ENCODE measurements at places on chromosomes 3 and 15. TPM values are rescaled to one million over a fixed set of nuclear protein-coding genes. Genes with fewer than 3 reads are reported as not detected.

DUOXA2 gene
- total RNA-seq: not detected

MOBP gene
- total RNA-seq: not detected

LIPH gene
- total RNA-seq: 27.5 TPM

LINGO1 gene
- total RNA-seq: 3.0 TPM

DNA sequence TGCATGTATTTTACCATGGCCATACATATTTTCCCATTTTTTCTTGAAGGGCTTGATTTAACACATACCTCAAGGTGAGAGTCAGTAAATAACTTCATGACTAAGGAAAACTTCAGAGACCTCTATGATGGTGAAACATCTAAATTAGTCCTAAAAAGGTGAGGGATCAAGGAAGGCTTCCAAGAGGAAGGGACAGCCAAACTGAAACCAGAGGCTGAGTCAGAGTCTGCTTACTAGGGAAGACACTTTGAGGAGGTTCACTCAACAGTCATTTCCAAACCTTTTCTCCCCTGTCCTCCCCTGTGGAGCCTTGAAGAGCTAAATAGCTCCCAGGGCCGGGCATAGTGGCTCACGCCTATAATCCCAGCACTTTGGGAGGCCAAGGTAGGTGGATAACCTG lies 206.6 kb downstream of the SHQ1 start:
- DNase-seq: no peak

- no peak for DNase-seq
These were observed 239.1 kb downstream of the MCTP2 start for GRCh38 chr15:94470492-94470891.

DNA sequence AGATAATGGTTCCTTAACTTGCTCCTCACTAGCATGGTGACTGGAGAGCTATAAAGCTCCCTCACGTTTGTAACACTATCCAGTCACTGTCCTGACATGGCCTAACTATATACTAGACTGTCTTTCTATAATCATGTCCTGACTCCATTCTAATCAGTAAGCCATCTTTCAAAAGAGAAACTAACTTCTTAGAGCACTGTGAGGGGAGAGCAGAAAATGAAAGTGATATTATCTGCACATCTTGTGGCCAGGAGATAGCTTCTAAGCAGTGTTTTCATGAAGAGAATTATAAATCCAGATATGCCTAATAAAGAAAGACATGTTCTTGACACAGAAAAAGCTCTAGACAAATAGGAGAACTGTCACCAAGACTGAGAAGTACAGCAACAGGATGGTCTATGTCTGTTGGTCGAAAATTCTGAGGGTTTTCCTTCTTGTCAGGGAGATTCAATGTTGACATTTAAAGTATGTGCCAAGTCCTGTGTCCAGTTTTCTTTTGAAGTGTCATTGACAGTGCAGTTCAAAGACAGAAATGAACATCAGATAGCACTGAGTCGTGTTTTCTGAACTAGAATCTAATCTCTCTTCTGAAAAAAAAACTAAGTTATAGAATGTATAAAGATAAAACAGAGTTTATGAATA lies 230.6 kb upstream of the PEX5L start:
- DNase-seq: no peak

GRCh38 chr3:133750259-133750656 lies 4.1 kb downstream of the TF start:
- no peak for DNase-seq

DNA sequence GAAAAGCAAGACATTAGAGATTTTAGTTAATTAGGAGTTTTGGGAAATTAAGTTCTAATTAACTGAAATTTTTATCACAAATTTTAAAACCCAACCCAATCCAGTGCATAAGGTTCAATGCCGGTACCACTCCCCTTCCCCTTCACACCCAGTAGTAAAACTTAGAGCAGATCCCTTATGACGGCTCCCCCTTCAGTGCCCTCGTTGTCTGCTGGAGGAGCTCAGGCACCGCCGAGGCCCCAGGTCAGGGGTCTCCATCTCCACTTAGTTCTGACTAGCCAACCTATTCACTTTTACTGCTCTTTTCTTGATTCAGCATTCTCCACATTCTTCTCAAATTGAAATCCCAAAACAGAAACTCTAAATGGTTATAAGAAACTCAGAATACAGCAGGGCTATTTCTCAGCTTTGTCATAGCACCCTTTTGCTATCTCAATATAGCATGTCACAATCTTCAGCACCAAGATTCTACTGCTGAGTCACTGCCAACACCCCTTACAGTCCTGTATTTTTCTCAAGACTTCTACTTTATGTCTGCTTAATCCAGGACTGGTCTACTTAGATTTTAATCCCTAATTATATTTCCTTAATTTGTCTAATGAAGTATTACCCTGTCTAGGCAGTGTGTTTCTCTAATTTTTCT lies 39.8 kb downstream of the TUBGCP4 start:
- DNase-seq: no peak

- DNase-seq: peak; percentile 59
These were observed at the start of gene SOX2 for GRCh38 chr3:181711325-181712135. Gene SOX2 (plus strand): TSS chr3:181711925. CDS start chr3:181712361, 436 bp downstream.

- DNase-seq: no peak
These were observed 90.9 kb downstream of the RORA start for GRCh38 chr15:61138156-61138555.

DNA sequence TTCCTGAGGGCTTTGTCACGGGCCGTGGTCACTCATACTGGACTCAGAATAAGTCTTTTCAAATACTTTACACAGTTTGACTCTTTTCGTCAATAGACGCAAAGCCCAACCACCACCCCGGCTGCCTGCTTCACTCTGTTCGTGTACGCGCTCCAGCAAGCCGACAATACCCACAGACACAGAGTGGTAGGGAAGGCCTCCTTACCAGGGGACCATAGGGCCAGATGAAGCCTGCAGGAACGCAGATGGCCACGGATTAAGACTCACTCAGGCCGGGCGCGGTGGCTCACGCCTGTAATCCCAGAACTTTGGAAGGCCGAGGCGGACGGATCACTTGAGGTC lies 29.7 kb downstream of the EFCAB12 start:
- peak; percentile 17 for DNase-seq

- no peak for DNase-seq
These were observed 10.6 kb upstream of the ACAN start for GRCh38 chr15:88792342-88793282.

DNA sequence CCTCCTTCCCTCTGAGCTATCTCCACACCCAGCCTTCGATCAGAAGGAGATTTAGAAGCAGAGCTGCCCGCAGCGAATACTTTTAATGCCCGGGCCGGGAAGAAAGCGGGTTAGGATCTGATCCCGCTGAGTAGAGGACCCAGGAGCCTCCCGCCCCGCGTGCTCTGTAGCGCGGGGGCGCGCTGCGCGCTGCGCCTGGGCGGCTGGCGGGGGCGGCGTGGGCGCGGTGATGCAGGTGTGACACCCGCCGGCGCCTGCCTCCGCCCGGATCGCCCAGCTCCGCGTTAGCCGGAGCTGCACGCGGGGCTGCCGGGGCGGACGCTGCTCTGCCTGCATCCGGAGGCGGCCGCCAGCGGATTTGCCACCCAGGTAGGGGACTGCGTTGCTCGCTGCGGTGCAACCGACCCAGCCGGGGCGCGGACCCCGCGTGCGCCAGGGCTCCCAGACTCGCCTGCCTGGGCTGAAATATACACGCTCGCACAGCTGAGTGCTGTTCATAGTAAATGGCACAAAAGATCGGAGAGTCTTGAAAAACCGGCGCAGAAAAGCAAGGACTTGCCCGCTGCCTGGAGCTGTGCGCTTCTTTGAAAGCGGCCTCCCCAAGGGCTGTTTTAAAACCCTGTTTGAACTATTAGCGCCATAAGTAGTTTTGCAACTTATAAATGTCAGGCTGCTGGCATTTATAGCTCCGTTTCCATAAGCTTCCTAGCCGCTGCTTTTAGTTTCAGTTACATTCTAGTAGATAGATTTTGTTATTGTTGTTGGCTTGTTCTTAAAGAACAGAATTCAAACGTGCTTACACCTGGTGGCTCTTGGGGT lies at the start of gene SV2B:
Gene SV2B, plus strand, starts transcription at position 263 of the 819 bp plus-strand sequence. CDS start 126,007 bp downstream, outside the sequence.
- DNase-seq: peak; percentile 46

DNA sequence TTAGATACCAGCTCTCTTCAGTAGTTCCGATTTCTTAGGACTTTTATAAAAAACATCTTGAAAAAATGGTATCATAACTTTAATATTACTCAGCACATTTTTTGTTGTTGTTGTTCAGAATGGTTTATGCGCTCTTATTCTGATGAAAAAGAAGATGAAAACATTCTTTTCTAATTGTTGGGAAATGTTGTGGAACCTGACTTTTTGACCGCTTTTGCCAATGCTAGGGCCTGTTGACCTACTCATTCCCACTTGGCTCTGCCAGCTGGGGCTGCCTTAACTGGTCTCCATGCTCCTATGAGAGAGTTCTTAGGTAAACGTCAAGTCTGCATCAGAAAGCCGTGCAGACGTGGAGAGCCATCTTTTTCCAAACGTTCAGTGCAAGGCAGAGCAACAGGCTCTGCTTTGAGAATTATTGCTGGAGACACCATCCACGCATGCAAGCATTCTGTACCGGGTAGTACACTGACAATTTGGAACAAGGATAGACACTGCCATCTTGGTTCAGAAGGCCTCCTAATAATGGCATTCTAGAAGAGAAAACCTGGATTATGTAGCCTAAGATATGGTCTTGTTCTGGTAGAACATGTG lies 176.8 kb downstream of the GHSR start:
- DNase-seq: no peak

GRCh38 chr3:168582503-168582902 lies 486.8 kb upstream of the GOLIM4 start:
- DNase-seq: no peak

DNA sequence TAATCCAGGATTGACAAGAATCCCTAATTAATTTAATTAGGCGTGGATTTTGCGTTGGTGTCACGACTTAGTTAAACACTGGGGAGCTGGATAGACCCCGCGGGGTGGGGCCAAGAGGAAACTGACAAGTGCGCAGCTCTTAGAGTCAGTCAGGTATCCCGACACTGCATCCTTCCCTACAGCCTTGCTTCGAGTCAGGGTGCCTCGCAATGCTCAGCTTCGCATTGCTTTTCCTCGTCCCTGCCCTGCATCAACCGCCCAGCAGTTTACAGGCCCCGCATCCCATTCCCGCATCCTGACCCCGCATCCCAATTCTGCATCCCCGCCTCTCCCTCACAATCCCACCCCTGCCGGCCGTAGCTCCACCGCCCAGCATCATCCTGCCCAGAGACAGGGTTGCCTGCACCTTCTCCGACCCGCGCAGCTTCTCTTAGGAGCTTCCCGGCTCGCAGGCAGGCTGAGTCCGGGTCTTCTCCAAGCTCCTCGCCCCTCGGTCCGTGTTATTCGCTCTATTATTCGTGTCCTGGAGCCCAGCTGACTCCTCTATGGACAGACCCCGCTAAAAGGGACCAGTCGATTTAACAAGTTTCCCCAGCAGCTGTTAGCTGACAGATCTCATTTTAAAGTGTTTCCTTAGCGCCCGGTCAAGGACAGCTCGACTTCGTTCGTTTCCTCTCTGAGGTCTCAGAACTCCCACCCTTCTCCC lies 699 bp upstream of the SHOX2 start:
- DNase-seq: peak; percentile 57

- DNase-seq: no peak
These were observed 54.6 kb downstream of the PPM1L start for GRCh38 chr3:160810362-160811236.

GRCh38 chr3:71489315-71489761 lies 94.2 kb downstream of the FOXP1 start:
- no peak for DNase-seq

GRCh38 chr3:130948929-130949328 lies 55.0 kb downstream of the ATP2C1 start:
- no peak for DNase-seq

DNA sequence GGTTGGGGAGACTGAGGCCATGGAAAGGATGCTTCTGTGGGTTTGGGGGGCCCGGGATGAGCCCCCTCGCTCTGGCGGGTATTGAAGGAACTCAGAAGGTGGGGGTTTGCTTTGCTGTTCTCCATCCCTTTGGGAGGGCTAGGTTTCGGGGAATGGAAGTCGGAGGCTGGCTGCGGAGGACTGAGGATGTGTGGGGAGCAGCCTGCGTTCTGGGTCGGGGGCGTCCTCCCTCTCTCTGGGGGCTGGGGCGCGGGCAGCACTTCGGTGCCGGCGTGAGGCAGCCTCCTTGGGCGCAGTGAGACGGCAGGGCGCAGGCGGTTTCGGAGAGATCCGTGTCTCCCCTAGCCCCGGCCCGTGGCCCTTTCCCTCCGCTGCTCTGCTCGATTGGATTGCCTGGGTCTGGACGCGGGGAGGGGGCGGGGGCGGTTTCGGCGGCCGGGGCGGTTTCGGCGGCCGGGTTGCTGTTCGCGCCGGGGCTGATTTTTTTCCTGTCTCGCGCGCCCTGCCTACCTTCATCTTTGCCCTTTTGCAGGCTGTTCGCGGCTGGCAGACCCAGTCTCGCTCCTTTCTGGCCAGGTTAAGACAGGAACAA lies 1.4 kb downstream of the PTPRG start:
- no peak for DNase-seq

- no peak for DNase-seq
These were observed 117.5 kb upstream of the ARHGEF3 start for GRCh38 chr3:56919137-56919796.

GRCh38 chr3:168431491-168431890 lies 335.8 kb upstream of the GOLIM4 start:
- DNase-seq: no peak

GRCh38 chr3:123055352-123055751 lies 11.5 kb upstream of the PDIA5 start:
- DNase-seq: no peak

- DNase-seq: no peak
These were observed 13.7 kb upstream of the DPH6 start for GRCh38 chr15:35559683-35560082.

GRCh38 chr3:106617276-106617675 lies 748.5 kb upstream of the CBLB start:
- no peak for DNase-seq

GRCh38 chr3:195267096-195267495 lies 3.9 kb downstream of the XXYLT1 start:
- no peak for DNase-seq

DNA sequence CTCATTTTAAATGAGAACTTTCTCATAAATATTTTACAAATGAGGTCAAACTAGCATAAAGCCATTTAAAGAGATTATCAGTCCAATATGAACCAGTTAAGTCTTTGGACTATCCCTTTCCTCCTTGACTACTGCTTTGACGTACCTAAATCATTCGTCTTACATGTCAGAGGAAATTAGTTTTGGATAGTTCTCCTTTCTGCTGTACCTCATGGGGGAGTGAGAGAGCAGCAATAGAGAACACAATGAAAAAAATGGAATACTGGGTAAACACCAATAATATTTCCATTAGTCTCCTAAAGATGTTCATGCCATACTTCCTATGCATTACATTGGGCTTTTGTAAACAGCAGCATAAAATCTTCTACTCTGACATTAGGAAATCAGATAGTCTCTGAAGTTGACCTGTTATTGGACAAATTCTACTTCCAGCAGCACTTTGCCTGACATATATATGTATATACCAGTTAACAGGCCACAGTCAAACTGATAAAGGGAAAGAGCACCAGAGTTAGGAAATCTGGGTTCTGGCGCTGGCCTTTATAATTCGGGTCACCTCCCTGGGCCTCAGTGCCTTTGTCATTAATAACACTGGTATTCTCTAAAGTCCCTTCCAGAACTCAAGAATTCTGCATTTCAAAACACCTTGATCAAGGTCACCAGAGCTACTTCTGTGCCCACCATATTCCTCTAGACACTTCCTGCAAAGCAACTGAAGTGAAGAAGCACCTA lies 26.8 kb downstream of the TIMMDC1 start:
- no peak for DNase-seq

Measured in Peyer's patch (tissue), 4 donors.